CD4-positive, alpha-beta T cell treated with Interleukin-15 for 1 hour (primary cell): ENCODE measurements at places on chromosomes 4 and X.
A peak's percentile ranks its signal among the peaks of the same experiment; 100 is the strongest.

- no peak for DNase-seq
Measured at GRCh38 chr4:138907174-138907573, 108.4 kb upstream of the NOCT start.

- no peak for DNase-seq
Measured at GRCh38 chr4:112381996-112382692, 85.0 kb downstream of the ALPK1 start.

DNA sequence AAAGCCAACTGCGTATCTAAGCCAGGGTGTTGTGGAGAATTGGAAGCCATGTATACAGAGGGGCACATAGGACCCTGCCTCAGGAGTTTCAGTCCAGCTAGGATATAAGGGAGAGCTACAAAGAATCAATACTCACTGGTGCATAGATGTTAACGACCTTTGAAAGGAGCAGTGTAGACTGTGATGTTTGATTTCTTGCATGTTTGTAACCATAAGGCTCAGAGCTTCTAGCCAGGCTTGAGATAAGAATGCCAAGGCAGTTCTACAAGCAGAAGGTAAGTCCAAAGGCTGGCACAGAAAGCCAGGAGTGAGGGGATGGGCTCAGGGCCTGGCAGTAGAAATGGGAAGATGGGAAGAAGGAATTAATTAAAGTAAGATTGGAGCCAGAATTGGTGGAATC, 75.7 kb downstream of the CC2D2A start:
- DNase-seq: no peak

DNA sequence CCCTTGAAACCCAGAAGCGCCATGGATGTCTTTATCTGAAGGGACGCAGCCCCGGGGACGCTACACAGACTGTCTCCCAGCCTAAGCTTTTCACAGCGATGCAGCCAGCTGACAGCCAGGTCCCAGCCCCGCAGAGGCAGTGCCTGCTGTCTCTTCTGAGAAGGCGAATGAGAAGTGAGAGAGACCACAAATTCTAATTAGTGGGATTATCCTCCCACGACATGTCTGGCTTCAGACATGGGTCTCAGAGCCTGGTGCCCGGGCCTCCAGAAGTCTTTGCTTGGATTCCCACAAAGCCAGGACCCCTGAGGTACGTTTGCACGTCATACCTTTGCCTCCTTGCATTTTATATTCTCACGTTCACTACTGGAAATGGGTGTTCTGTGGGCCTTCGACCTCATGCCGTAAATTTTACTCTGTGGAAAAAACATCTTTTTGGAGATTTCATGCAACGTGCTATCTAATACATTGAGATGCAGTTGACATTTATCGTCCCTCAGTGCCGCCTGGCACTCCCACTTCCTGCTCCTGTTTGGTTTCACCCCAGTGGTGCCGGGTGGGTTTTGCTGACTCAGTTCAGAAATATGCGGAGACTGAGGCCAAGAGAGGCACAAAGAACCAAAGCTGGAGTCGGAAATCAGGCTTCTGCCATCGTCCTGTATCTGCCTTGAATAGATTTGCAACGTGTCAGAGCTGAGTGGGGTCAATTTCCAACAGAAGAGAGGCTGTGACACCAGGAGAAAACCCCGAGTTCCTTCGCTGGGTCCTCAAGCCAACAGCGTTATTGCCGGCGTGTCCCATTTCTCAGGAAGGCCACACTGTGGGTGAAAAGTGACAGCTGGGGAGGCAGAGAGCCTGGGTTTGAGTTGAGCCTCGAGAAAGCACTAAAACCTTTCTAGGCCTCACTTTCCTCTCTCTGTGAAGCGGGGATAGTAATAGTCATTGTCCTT, 114.4 kb downstream of the STK32B start:
- no peak for DNase-seq

- DNase-seq: no peak
Measured at GRCh38 chrX:120840827-120841226, 34.8 kb downstream of the CT47B1 start.

GRCh38 chrX:17475449-17476217, 100.6 kb downstream of the NHS start:
- no peak for DNase-seq

- no peak for DNase-seq
Measured at GRCh38 chr4:142528433-142528832, 317.7 kb downstream of the INPP4B start.

DNA sequence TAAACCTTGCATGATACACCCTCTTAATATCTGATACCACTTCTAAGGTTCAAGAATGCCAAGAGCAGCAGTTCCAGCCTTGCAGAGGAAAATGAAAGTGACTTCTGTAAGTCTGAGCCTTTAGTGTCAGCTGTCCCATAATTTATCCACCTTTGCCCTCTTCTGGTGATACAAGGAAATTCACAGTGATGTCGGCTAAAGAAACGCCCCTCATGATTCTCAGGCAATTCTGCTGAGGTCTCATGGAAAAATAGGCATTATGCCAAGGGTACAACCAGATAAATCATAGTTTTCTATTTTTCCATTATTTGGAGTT, 172.2 kb upstream of the CXCL13 start:
- DNase-seq: no peak

DNA sequence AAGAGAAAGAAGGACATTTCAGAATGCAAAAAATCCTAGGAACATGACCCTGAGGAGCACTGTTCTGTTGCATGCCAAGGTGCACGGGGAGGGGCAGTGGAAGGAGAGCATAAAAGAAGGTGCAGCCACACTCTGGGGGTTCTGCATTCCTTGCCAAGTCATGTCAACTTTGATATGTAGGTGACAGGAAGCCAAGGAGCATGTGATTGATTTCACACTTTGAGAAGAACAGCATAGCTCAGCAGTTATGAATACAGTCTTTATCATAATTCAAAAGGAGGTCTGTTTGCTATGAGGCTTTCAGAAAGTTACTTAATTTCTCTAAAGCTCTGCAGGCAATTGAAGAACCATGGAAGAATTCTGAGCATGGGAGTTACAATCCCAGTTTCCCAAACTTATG, 50.6 kb downstream of the SCFD2 start:
- no peak for DNase-seq

- no peak for DNase-seq
Measured at GRCh38 chr4:169272265-169272886, 1.6 kb upstream of the SH3RF1 start.

DNA sequence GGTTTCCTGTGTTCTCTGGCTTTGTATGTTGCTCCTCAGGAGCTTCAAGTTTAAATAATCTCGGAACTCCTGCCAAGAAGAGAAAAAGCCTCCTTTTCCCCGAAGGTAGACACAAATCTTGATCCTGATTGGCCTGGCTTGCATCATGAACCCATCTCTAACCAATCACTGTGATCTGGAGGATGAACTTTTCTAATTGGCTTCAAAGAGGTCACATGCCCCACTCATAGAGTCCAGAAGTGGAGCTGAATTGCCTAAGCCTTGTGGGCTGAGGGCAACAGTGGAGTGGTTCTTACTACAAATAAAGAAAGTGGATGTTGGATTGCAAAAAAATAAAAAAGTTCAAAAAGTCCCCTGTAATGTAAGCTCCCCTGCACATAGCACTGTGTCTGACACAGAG, 245.9 kb downstream of the MID1IP1 start:
- DNase-seq: no peak

GRCh38 chr4:182918791-182919302, 1.7 kb upstream of the DCTD start:
- peak; percentile 43 for DNase-seq

GRCh38 chrX:109855501-109855900, 122.4 kb upstream of the ACSL4 start:
- DNase-seq: no peak

DNA sequence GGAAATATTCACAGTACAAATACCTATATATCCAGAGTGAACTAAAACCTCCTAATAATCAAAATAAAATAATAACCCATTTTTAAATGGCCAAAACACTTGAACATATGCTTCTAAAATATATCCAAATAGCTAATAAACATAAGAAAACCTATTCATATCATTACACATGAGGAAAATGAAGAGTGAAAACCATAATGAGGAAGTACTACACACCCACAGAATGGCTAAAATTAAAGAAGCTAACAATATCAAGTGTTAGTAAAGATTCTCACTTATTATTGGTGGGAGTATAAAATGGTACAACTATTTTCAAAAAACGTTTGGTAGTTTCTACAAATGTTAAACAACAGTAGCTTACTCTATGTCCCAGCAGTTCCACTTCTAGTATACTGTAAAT, 92.1 kb downstream of the KLHL13 start:
- DNase-seq: no peak

GRCh38 chr4:16104520-16104919, 20.7 kb upstream of the PROM1 start:
- no peak for DNase-seq

- DNase-seq: no peak
Measured at GRCh38 chr4:163467082-163467770, 6.3 kb downstream of the TKTL2 start.

- DNase-seq: peak; percentile 64
Measured at GRCh38 chr4:37603070-37603468, 83.1 kb downstream of the RELL1 start.

DNA sequence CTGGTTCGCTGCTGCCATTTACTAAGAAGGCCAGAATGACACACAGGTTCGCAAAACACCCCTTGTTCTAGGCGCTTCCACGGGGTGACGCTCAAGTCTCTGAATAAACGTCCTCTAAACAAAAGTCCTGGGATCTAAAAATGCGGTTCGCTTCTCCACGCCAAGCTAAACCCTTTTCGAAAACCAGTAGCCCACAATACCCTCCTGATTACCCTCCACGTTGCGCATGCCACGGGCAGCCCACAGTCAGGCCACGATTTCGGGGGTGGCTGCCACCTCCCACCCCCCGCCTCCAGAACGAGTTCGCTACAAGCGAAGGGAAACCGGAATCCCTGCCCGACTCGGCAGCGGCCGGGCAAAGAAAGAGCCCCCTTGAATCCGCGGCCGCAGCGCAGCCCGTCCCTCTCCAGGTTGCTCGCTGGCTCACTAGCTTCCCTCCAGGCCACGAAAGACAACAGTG, 423 bp downstream of the RPL39 start:
- peak; percentile 56 for DNase-seq

DNA sequence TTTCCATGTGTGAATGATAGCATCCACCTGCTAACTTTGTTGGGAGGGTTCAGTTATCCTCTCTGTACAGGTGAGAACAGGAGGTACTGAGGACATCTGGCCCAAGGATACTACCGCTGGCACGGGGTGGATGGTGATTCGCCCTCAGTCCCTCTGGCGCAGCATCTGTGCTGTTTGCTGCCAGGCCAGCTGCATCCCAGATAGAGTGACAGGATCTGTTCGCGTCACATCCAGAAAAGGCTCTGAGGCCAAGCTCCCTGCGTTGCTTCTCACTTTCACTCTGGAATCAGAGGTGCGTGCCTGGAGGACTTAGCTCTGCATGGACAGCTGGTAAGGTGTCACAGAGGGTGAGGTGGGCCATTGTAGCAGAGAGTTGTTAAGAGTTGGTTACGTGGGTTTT, 95.4 kb downstream of the TBL1X start:
- no peak for DNase-seq

DNA sequence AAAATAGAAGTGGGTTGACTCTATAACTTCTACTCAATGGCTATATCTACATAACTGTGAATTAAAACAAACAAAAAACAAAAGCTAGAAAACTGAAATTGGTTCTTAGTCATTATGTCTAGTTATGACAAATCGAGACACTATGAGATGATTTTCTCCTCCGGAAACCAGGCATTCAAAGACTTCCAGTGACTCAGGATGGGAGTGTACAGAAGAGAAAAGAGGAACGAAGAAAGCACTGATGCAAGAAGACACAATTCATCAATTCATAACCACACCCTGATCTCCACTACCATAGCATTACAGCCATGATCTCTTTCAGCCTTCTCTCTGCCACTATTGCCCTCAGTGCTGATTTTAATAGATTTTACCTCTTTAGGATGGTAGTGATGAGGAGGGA, 253.6 kb downstream of the CBLL2 start:
- no peak for DNase-seq

DNA sequence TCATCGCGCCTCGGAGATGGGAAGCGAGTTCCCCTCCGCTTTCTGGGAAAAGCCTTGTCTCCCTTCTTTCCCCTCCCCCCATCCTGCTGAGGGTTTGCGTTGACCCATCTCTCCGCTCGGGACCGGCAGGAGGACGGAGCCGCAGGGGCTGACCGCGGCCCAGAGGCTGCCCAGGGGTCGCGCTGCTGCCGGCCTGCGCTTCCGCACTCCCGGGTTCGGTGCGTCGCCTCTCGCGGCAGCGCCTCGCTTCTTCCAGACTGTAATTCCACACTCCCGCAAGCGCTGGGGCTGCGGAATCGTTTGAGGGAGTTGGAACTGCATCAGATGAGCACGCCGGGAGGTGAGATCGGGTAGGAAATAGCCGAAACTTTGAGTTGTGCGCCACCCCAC, 88.3 kb downstream of the BCOR start:
- no peak for DNase-seq

- DNase-seq: no peak
Measured at GRCh38 chrX:124211312-124211942, 121.0 kb upstream of the TEX13D start.

DNA sequence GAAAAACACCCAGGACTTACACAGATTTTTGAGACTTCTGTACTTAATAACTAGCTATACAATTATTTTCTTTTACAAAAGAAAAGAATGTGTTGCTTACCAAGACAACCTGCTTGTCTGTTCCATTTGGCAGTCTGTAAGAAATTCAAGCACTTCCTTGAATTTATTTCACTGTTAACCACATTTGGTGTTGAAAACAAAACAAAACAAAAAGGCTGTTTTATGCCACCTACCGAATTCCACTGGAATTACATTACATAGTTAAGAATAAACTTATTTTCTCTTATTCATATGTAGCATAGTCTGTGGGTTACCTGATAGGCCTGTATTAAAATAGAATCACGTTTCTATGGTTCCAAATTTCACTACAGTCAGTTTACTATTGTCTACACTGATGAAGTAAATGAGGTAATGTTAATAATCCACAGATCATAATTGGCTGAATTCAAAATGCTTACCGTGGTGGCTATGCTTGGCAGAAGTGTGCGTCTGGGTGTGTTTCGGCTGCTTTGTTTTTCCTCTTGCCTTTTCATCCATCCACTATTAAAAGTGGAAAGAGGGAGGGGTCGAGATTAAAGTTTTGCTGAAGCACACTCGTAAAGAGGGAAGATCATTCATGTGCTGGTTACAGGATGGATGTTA, at the start of gene TLR1:
TLR1 (minus strand) TSS at position 138 of the 642 bp plus-strand sequence. CDS start 5,960 bp downstream, outside the sequence.
- peak; percentile 48 for DNase-seq

DNA sequence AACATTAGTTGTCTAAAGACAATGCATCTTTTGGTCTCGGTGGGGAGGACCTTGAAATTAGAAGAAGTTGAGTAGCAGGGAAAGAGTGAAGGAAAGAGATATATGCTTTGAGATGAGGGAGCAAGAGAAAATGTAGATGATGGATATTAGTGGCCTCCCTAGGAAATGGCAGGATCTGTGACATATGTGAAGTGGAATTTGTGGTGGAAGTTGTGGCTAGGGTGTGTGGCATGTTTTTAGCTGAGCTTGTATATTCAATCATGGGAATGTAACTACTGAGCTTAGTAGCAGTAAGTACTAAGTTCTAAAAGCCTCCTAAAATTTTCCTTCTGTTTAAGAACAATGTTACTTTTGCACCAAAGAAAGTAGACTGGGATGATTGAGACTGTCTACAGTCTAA, 382.8 kb upstream of the CTSO start:
- DNase-seq: no peak
